ENCODE measurements at places on chromosomes 13 and 19. TPM values are rescaled to one million over a fixed set of nuclear protein-coding genes. Genes with fewer than 3 reads are reported as not detected.

GRCh38 chr13:40923867-40924266 lies 95.2 kb downstream of the ELF1 start:
- DNase-seq: no peak

GRCh38 chr19:279231-279630 lies 12.0 kb downstream of the PLPP2 start:
- no peak for DNase-seq

- DNase-seq: no peak
Observed at GRCh38 chr13:43805071-43805468, 18.3 kb upstream of the ENOX1 start.

DNA sequence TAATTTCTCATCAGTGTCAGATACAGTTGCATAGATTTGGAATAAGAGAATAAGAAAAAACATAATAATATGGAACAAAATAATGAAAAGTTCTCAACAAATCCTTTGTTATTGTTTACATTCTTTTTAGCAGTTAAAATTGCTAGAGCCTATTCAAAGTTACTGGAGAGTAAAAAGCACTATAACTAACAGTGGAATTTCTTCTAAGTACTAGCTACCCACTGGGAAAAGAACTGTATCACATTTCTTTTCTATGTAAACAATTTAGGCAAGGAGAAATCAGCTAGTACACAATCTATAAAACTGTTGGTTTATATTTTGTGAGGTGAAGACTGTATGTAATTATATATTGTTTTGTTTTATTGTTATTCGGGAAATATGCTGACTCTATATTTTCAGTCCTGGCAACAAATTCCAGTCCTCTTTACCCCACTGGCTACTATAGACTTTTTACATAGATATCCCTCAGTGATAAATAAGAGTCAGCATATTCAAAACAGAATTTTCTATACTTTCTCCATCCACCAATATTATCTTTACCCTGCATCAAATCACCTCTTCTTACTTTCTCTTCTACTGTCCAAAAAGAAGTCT lies 222.0 kb downstream of the PCDH9 start:
- DNase-seq: no peak

GRCh38 chr13:30049692-30050091 lies 199.3 kb upstream of the UBL3 start:
- DNase-seq: no peak

GRCh38 chr13:50366488-50367174 lies 351.4 kb downstream of the KCNRG start:
- DNase-seq: no peak

DNA sequence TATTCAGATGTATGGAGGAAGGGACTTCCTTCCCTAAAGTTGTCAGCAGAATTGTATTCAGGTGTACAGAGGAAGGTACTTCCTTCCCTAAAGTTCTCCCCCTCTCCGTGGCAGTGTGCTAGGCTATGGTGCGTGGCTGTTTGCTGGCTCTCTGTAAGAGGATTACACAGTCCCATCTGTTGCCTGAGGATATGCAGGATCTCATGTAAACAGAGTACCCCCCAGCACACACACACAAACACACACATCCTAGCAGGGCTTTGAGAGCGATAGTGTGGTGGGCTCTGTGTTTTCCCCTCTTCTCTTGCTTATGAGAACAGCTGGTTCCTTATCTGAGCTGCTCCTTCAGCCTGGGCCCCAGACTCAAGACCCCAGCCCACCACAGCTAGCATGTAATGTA lies 10.3 kb downstream of the NEK5 start:
- DNase-seq: no peak

- no peak for DNase-seq
Observed at GRCh38 chr13:20142023-20142926, 18.6 kb downstream of the GJA3 start.

GRCh38 chr13:22235950-22236290 lies 565.0 kb downstream of the FGF9 start:
- no peak for DNase-seq

DNA sequence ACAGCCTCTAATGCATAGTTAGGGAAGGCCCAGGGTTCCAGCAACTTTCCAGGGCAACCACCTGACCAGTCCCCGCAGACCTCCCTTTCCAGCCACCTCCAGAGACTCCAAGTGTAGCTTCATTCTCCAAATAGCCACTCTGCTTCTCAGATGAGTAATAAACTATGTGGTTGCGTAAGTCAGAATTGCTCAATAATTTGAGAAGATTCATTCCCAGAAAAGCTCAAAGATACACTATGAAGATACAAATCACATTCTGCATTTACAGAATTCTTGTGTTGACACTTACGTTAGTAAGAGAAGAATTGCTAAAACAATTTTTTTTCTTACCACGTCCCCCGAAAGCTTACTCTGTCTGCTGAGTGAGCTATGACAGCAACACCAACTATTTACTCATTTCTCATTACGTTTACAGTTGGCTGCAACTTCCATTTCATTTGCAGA lies 8.2 kb upstream of the LATS2 start:
- no peak for DNase-seq

DNA sequence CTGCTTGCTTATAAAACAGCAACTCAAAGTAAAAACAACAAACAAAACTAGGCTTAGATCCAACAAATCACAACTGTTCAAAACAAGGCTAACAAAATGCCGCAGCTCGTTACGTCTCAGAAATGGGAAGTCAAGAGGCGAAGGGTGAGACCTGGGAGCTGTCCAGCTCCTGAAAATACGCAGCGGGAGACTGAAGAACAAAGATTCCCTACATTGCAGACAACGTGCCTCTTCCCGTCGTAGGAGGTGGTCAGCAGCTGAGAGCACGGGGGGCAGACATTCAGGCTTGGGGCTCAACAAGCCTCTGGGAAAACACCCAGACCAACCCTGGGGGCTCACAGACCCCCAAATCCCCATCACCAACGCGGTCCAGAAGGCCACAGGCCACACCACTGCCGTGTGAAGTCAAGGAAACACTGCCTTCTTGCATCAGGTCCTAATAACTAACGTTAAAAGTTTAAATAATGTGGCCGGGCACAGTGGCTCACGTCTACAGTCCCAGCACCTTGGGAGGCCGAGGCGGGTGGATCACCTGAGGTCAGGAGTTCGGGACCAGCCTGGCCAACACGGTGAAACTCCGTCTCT lies 13.5 kb downstream of the PLPP2 start:
- DNase-seq: no peak

DNA sequence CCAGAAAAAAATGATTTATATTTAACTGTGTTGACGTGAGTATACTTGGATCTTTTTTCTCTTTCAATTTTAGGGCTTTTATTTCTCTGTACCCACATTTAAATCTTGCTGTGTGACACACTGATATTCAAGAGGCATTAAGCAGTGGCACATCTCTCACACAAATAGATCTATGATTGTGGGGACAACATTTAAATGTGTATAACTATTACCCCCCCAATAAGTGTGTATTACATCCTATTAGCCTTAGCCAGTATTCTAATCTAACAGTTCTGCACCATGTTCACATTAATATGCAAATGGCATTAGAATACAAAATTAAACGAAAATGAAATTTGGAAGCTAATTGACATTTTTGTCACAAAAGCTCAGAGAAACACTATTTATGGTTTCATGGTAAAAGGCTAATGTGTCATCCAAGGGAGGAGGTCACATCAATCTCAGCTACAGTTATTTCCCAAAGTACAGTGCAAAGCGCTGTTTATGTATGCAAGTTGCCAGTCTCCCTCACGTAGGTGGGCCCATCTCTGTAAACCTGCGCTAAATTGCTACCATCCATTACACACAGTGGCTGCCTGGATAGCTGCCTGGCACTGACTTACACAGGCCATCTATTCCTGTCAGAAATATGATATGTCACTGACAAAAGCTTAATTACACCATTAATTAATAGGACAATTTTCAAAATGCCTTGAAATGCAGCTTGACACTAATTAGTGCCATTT lies 984.7 kb upstream of the PCDH9 start:
- DNase-seq: no peak

DNA sequence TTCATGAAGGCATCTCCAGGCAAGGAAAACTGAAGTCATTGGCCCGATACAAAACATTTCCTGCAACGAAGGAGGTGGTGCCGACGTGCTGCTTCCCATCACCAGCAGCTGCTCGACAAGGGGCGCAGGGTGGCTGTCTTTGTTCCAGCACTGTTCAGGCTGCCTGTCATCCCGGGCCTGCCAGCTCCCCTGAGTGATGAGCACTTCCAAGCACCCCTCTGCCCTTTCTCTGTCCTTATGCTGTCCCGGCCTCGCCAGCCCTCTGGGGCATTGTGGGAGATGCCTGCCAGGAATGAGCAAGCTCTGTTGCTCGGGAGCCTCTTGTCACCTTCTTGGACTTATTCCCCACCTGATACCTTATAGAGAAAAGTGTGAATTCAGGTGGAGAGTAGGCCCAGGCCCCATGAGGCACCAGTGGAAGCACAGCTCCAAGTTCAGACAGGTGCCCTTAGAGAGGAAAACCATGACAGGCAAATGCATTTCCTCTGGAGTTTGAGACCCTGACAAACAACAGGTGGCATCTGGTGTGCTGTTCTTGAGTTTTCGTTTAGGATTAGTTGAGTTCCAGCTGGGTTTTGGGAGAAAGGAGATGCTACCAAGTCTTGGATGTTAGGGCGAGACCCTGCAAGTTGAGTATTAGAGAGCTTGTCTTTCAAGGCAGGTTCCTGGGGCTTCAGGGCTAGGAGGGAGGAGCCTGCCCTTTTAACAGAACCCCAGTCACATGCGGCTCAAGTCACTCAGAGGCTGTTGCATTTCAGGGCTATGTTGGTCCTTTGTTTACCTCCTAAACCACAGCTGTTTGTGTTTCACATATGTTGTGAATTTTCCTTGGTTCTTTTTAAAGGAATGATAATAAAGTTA lies 21.4 kb downstream of the BBC3 start:
- DNase-seq: no peak

DNA sequence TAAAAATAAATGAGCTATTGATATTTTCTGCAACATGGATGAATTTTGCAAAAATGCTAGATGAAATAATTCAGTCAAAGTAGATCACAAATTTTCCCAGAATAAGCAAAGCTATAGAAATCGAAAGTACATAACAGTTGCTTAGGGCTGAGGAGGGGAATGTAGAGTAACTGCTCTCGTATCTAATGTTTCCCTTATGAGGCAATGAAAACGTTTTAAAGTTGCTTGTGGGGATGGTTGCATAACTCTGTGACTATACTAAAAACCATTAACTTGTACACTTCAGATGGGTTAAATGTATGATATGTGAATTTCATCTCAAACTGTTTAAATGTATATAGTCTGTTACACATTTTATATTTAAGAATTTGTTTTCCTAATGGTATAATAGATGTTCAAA lies 231.7 kb downstream of the GGACT start:
- no peak for DNase-seq

DNA sequence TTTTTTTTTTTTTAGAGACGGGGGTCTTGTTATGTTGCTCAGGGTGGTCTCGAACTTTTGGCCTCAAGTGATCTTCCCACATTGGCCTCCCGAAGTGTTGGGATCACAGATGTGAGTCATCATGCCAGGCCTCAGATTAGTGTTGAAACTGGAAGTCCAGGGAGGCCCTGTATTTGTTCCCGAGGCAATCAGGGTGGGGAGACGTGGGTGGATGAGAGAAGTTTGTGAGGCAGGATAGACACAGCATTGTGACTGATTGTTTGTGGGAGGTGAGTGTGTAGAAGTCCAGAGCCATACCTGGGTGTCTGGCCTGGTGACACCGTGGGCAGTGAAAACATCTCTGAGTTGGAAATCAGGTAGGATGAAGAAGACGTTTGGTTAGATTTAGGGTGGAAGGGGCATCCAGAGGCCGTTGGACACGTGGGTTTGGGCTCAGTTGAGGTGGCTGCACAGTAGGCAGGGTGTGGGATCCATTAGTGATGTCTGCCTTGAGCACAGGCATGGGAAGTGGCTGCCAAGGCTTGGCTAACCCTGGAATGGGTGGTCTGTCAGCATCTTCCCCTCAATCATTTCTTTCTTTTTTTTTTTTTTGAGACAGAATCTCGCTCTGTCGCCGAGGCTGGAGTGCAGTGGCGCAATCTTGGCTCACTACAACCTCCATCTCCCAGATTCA lies 12.4 kb downstream of the RTN2 start:
- no peak for DNase-seq

DNA sequence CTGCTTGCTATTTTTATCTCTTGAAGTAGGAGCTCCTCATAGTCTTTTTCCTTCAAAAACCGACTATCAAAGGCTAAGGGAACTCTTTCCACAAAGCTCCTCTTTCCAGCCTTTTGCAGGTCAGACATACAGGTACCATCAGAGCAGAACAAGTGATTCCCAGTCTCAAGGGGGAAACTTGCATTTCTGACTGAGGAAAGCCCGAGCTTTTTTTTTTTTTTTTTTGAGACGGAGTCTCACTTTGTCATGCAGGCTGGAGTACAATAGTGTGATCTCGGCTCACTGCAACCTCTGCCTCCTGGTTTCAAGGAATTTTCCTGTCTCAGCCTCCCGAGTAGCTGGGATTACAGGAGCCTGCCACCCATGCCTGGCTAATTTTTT lies 32.0 kb downstream of the RUBCNL start:
- DNase-seq: no peak

DNA sequence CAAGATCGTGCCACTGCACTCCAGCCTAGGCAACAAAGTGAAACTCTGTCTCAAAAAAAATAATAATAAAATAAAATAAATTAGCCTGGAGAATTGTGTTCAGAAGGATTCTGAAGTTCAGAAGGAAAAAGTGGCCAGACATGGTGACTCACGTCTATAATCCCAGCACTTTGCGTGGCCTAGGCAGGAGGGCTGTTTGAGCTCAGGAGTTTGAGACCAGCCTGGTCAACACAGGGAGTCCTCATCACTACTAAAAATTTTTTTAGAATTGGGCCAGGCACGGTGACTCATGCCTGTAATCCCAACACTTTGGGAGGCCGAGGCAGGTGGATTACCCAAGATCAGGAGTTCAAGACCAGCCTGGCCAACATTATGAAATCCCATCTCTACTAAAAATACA lies 6.0 kb downstream of the RDH8 start:
- no peak for DNase-seq

GRCh38 chr13:79663435-79663834 lies 182.5 kb downstream of the NDFIP2 start:
- no peak for DNase-seq

DNA sequence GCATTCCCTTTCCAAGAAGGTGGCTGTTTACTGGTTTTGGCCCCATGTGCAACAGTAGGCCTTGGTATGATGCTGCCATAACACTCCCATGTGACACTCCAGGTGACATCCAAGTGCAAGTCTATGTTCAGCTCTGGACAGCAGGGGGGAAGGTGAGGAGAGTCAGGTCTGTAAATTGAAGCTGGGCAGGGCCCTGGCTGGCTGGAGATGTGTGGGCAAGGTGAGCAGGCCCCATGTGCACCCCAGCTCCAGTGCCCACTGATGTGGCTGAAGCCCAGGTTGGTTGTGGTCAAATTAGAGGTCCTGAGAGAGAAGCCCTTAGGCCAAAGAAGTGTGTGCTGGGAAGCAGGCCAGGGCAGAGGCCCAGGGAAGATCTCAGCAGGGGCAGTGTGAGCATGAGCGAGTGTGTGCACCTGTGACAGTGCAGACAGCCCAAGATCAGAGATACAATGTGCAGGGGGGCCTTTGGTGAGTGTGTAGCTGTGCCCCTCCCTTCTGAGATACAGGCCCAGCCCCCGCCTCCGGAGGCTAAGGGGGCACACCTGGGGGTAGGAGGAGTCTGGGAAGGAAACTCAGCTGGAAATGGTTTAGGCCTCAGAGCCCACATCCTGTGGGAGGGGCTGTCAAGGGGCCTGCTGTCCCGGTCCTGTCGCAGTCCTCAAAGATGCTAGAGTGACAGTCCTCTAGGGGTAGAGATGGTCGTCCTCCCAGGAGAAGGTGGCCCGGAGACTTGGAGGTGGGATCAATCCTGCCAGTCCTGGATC lies 18.6 kb downstream of the DEDD2 start:
- peak; percentile 43 for DNase-seq

Gene N4BP2L2
- total RNA-seq: 47.1 TPM

Gene LSM7
- 313 TPM for total RNA-seq

Gene PSG2
- total RNA-seq: not detected

Gene GPR4
- not detected for total RNA-seq

Gene CCDC8
- total RNA-seq: 0.05 TPM

Data from activated T-cell treated with anti-CD3 and anti-CD28 coated beads, Interleukin-2, amount 50 U/mL, for 4 hours (primary cell).